Fibroblast of villous mesenchyme (primary cell): ENCODE measurements at places on chromosomes 3 and 15. TPM values are rescaled to one million over a fixed set of nuclear protein-coding genes. Genes with fewer than 3 reads are reported as not detected.
A peak's percentile ranks its signal among the peaks of the same experiment; 100 is the strongest.

DNA sequence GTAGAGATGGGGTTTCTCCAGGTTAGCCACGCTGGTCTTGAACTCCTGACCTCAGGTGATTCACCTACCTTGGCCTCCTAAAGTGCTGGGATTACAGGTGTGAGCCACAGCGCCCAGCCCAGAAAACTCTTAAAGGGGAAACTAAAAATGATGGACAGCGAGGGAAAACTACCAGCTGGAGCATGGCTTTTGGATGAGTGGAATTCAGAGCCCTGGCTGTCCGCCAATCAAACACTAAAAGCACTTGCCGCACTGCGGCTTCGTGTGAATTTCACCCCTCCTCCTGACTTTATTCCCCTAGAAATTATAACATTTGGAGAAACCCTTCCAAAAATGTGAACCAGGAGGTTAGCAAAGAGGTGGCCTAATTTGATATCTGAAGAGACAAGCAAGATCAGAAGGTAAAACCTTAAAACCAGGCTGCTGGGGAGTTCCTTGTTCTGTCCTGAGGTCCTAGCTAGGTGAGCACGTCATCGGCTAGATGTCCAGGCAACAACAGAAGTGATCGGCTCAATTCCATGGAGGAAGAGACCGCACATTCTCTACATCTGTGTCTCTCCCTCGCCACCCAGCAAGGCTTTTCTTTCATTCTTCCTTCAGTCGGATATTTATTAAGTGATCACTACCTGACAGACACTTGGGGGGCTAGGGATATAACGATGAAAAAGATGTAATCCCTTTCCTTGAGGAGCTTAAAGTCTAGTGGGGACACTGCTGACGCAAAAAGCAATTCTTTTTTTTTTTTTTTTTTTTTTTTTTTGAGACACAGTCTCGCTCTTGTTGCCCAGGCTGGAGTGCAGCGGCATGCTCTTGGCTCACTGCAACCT, 1.7 kb downstream of the TM4SF19 start:
- no peak for DNase-seq

- no peak for DNase-seq
These were observed 59.1 kb upstream of the PHLDB2 start for GRCh38 chr3:111799951-111800350.

DNA sequence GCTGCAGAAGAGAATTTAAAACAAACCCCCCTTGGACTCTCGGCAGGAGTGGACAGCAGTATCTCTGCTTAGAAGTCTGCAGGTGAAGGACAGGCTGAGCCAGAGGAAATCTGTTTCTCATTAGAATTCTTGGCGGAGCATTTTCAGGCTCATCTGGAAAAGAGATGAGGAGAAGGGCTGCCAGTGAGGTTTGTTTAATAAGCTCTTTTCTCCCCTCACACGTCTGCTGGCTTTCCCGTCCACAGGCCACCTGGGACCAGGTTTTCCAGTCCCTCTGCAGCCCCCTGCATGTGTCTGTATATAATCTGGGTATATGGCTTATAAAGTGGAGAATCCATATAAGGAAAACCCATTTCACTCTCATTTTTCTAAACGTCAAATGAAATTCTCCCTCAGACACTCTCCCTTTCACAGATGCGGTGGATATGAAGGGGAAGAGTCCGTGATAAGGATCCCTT, 155.4 kb upstream of the TPM1 start:
- peak; percentile 34 for DNase-seq

GRCh38 chr15:62545467-62546227, 380.6 kb upstream of the C2CD4B start:
- DNase-seq: no peak

GRCh38 chr3:157069846-157070677, 89.9 kb downstream of the CCNL1 start:
- DNase-seq: no peak

Gene LARP6
- total RNA-seq: 36.7 and 46.7 TPM in 2 replicates

DNA sequence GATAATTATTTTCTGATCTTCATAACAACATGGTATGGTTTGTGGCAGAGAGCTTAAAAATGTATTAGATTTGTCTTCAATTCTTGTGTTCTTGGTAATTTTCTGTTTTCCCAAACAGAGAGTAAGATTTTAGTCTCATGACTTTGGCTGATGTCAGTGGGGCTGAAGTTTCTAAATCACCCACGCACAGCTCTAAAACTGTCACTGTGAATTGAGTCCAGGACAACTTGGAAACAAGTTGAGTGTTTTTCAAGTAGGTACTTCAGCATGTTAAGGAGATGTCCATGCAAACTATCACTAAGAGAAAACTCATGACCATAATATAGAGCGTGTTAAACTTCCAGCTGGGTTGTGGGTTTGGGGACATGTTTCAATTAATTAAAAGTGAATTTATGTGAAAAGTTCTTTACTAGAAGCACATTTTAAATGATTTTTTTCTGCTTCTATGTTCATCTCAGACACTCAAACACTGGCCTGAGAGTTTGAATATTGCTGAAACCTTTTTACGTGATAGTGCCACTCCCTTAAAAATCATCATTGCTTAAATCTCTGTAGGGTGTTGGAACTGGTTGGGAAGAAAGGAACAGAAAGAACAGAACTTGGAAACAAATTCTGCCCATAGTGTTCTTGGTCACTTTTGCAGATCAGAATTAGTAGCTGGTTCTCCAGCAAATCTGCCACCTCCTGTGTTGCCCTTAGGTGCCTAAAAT, 89.8 kb downstream of the KLHL25 start:
- peak; percentile 95 for DNase-seq

Gene SUCLG2
- total RNA-seq: 45.8 and 54.4 TPM in 2 replicates

GRCh38 chr15:68700455-68701123, 120.1 kb downstream of the ANP32A start:
- DNase-seq: peak; percentile 43

DNA sequence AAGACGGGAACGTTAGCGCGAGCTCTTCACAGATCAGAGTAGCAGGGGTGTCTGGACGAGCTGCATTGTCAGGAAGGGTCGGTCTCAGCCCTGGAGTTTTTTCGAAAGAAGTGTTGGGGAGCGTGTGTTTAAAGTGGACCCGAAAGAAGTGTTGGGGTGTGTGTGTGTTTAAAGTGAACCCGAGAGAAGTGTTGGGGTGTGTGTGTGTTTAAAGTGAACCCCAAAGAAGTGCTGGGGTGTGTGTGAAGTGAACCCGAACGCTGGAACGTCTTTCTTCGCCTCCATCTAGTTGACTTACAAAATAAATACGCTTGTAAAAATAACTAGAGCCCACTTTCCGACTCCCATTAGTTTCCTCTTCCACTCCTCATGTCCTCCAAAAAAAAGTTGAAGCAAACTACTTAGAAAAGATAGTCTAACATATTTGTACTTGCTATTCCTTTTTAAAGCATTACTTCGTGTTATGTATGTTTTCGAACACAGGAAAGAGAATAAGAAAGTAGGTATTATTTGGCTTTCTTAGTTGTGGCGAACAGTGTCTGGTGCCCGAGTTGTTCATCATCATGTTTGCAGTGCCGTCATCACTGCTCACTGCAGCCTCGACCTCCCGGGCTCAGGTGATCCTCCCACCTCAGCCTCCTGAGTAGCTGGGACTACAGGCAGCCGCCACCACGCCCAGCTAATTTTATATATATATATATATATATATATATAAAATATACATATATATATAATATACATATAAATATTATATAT, 1.0 kb downstream of the LRCH3 start:
- DNase-seq: peak; percentile 50

Gene SLC24A5
- total RNA-seq: not detected in 2 replicates

Gene RPL39L
- total RNA-seq: 24.2 and 24.8 TPM in 2 replicates

GRCh38 chr3:168269001-168269400, 173.3 kb upstream of the GOLIM4 start:
- no peak for DNase-seq

Gene FRMD4B
- under 0.01 TPM in 2 replicates for total RNA-seq

DNA sequence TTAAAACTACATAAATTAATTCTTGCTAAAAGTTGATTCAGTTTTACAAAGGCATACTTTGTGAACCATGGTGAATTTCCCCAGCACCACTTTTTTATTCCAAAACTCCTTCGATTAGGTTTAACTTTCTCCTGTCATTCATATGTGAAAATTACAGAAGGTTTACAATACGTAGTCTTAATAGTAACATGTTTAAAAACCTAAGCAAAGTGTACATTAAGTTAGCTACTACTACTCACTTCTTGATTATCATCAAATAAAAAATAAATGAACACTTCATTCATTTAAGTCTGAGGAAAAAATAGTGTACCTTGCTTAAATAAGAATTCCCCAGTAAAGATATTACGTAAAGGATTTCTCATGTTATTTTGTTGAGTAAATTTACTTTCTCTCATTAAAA, 38.6 kb downstream of the DCUN1D1 start:
- no peak for DNase-seq

GRCh38 chr3:146813496-146813895, 208.3 kb upstream of the PLSCR5 start:
- peak; percentile 67 for DNase-seq

Gene MUC13
- total RNA-seq: 0.32 TPM in 1 of 2 replicates, not detected in the other

GRCh38 chr15:44275150-44275830, 13.2 kb upstream of the GOLM2 start:
- DNase-seq: no peak

Gene XXYLT1
- 32.8 and 33.5 TPM in 2 replicates for total RNA-seq

Gene ARPC4
- 216 and 304 TPM in 2 replicates for total RNA-seq

Gene GOLGA8J
- not detected in 2 replicates for total RNA-seq

DNA sequence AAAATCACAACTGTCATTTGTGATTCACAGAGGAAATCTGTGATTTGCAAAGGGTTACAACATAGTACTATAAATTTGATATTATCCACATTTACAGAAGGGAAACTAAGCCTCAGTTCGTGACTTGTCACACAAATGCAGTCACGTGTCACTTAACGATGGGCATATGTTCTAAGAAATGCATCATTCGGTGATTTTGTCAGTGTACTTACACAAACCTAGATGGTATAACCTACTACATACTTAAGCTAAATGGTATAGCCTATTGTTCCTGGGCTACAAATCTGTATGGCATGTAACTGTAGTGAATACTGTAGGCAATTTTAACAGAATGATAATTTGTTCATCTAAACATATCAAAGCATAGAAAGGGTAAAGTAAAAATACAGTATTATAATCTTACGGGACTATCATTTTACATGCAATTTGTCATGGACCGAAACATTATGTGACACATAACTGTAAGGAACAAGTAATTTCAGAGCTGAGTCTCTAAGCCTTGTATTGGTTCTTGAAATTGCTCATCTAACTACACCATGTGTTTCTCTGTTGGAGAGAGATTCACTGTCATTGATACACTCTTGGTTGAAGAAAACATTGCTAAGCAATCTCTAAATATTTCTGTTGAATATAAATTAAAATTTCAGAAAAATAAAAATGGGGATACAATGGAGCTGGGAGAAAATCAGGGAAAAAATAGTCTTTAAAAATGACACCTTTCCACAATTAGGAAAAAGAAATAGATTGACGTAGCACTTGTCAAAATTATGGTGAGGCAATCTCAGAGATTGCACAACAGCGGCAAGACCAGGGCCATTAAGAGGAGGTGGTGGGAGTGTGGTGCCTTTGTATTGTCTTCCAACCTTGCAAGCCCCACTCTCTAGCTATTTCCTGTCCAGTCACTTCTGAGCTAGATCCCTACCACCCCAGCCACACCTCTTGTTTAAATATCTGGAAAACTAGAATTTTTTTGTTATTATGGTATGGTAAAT, 645.8 kb upstream of the TBL1XR1 start:
- no peak for DNase-seq

Gene RNF123
- 25.8 and 31.5 TPM in 2 replicates for total RNA-seq

DNA sequence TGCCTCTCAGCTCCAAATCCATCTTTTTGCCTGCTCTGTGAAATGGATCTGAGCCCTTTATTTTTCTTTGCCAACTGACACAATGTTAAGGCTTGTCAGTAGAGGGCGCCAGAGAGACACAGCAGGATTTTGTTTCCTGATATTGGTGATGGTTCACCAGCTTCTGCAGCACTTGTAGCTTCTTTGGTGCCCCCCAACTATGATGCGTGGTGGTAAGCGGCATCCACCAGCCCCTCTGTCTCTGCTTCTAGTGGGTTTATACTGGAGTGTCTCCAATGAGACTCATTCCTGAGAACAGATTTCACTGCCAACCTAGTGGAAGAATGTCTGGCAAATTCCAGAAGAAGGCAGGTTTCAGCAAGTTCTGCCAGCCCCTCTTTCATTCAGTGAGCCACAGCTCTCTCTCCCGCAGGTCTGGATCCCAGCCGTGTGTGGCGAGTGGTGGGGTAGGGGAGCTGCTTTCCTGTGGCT, 471.9 kb upstream of the FRG2C start:
- DNase-seq: peak; percentile 27

- peak; percentile 97 for DNase-seq
These were observed 18.1 kb downstream of the GBE1 start for GRCh38 chr3:81743096-81744025.

DNA sequence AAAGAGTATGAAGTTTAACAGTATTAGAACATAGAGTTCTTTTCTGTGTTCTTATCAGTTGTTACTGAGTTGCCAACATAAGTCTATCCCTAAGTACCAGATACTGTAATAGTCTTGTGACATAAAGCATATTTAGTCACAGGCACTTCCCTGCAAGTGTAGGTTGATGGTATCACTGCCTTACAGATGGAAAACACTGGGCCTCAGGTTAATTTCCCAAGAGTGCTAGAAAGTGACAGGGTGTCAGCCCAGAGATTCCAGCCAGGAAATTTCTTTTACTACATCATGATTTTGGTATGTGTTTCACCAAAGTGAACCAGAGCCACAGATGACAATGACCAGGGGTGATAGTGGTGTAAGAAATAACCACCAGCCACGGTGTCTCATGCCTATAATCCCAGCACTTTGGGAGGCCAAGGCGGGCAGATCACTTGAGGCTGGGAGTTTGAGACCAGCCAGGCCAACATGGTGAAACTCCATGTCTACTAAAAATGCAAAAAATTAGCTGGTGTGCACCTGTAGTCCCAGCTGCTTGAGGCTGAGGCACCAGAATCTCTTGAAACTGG, 3.2 kb downstream of the EIF1B start:
- DNase-seq: peak; percentile 48

DNA sequence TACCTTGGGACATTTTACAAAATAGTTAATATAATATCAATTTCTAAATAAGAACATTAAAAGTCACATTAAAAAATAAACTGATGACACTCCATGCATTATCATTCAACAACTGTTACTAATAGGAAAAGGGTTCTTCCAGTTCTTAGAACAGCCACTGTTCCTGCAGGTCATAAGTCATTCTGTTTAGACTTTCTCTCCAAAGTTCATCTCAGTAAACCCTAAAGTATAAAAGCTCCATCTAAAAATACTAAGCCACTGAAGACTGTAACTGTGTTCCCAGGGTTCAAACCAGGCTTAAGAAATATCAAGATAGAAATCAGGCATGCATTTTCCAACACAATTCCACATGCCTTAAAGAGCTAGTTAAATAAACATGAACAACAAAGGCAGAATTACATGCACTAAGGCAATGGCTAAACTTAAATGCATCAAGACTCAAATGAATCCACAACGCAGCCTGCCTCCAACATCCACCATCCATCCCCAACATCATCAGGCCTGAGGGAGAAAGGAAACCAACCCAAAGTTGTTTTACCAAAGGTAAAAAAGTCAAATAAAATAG, 46.2 kb downstream of the DMXL2 start:
- peak; percentile 83 for DNase-seq

GRCh38 chr3:128845778-128846485, 33.5 kb upstream of the ACAD9 start:
- peak; percentile 65 for DNase-seq
